ENCODE measurements at places on chromosomes 3 and 15.

- DNase-seq: no peak
These were observed 169.5 kb upstream of the THBS1 start for GRCh38 chr15:39411102-39411989.

- no peak for DNase-seq
These were observed 21.9 kb downstream of the OXNAD1 start for GRCh38 chr3:16286751-16287543.

DNA sequence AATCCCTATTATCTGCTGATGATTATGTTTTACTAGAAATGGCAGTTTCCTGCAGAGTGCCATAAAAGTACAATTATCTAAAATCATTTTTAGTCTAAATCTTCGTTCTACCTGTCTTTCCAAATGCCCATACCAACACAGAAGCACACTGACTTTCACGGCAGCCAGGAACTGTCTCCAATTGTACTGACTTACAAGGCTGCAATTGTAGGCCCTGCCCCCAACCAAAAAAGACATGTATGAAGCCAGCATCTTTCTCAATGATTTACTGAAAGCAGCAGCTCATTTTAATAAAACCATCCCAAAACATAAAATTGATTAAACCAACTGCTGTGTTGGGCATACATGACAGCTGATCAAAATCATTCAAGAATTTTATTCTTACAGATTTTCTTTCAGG is 119.0 kb downstream of the TBC1D5 start:
- no peak for DNase-seq

- no peak for DNase-seq
These were observed 96.7 kb downstream of the ATP10A start for GRCh38 chr15:25766417-25766816.
